ENCODE measurements at places on chromosomes 16 and 17.

- no peak for DNase-seq
Observed at GRCh38 chr17:78793415-78793814, 11.3 kb upstream of the CYTH1 start.

GRCh38 chr16:23433261-23433920 is 19.6 kb downstream of the COG7 start:
- DNase-seq = no peak

DNA sequence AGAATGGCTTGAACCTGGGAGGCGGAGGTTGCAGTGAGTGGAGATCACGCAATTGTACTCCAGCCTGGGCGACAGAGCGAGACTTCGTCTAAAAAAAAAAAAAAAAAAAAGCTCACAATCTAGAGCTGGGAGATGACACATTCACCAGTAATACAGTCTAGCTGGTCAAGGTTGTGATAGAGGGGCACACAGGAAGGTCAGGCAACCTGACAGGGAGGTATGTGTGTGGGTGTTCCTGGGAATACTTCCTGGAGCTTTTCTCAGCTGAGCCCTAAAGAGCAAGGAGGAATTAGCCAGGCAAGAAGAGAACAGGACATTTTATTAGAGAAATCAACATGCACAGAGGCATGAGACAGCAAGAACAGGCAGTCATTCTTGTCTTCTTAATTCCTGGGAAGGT is 216.7 kb downstream of the SHISA9 start:
- no peak for DNase-seq

- DNase-seq = no peak
Observed at GRCh38 chr16:15054357-15055140, 1.3 kb downstream of the NTAN1 start.

DNA sequence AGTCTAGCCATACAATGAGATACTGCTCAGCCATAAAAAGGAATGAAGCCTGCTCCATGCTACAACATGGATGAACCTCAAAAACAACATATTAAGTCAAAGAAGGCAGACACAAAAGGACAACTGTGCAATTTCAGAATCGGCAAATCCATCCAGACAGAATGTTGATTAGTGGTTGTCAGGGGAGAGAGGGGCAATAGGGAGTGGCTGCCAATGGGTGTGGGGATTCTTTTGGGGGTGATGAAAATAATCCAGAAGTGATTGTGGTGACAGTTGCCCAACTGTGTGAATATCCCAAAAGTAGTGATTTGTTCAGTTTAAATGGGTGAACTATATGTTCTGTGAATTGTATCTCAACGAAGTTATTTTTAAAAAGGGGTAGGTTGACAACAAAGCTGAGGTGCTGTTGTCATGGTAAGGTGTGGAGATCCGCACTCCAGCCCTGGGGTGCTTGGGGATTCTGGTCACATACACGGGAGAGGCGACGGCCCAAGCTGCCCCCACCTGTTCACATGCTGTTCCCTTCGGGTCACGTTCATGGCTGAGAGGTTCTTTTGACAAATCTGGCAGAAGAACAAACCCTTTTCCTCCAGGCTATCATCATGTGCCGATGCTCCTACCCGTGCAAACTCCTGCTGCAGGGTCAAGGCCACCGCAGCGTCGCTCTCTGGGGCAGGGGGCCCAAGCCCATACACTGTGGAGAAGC is 9.6 kb downstream of the SLX4 start:
- no peak for DNase-seq

DNA sequence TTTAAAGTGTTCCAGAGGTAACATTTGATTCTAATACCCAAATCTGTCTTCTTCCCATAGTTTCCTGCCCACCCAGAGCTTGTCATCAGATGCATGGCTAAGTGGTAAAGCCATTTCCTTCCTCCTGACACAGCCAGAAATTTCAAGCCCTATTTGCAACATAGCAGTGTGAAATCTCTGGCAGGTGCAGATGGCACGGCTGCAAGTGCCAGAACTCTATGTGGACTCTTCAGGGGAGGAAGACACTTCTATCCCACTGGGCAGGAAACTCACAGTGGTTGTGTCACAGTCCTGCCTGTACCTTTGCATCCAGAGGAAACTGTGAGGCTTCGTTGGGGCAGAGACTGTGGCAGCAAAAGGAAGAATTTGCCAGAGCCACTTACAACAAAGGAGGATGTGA is 13.2 kb downstream of the DYNLRB2 start:
- no peak for DNase-seq

GRCh38 chr16:89953671-89954406 is 5.3 kb downstream of the DEF8 start:
- no peak for DNase-seq
